ENCODE measurements at places on chromosomes 11 and 22. TPM values are rescaled to one million over a fixed set of nuclear protein-coding genes. Genes with fewer than 3 reads are reported as not detected.

Gene SOX6
- 0.67 TPM for total RNA-seq

Gene OR51F1
- total RNA-seq = not detected

Gene TBC1D10A
- total RNA-seq = 12.6 TPM

Gene OR52N1
- not detected for total RNA-seq

Gene CCND1
- 360 TPM for total RNA-seq

Gene SLN
- not detected for total RNA-seq

Gene PGA3
- not detected for total RNA-seq

Data from vein endothelial cell (primary cell).